ENCODE measurements at places on chromosomes 7 and 10. TPM values are rescaled to one million over a fixed set of nuclear protein-coding genes. Genes with fewer than 3 reads are reported as not detected.

DNA sequence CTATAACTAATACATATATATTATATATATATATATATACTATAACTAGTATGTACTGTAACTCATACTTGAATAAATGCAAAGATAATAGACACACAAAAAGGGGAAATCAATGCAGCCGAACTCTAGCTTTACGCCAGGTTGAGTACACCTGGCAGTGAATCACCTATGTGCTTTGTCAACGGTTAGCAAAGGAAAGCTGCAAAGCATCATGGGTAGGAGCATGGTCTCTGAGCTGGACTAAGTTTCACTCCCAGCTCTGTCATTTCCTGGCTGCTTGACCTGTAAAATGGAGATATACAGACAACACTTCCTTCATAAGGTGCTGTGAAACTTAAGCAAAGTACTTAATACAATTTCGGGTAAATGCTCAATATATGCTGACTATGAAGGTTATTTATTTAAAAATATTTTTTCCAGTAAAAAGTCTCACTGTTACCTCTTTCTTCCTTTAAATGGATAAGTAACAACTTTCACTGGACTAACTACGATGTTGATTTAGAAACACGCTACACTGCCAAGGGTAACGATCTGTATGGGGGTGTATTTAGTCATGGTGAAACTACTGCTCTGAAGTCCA lies 61.7 kb upstream of the ITGA8 start:
- no peak for DNase-seq

DNA sequence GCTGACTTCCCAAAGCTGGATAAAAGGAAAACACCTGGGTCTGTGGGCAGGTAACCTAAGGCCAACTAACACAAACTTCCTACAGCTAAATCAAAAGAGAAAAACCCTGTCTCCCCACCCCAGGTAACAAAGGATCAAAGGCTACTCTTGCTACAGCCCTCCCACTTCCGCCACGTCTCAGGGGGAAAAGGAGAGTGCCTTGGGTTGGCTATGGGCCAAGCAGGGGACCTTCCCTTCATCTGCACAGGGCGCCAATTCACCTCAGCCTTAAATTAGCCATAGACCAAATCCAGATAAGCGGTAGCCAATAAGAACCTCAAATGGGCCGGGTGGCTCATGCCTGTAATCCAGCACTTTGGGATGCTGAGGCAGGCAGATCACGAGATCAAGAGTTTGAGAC lies 69.1 kb upstream of the LANCL2 start:
- no peak for DNase-seq

GRCh38 chr10:35598379-35598778 lies 6.8 kb upstream of the GJD4 start:
- no peak for DNase-seq

- DNase-seq, result peak; percentile 37
Measured at GRCh38 chr7:1664711-1665548, 5.1 kb upstream of the ELFN1 start.

DNA sequence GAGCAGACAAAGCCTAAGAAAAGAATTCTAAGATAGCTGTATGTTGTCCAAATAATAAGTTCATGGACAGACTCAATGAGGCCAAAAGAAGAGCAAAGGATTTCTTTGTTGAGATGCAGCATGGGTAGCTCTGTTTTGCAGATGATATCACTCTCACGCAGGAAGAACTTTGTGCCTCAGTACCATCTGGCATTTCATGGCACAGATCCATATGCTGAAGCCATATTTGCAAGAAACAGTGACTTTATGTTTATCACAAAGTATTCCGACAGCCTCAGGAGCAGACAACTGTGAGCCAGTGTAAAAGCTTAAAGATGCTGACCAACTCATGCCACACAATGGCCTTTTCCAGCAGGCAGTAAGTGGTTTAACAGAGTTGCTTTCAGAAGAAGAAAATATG lies 45.5 kb upstream of the RNF148 start:
- DNase-seq, result peak; percentile 24

The NUTM2E gene
- not detected for total RNA-seq

The SUN3 gene
- not detected for total RNA-seq

- DNase-seq, result no peak
Measured at GRCh38 chr10:50592961-50593418, 30.8 kb downstream of the SGMS1 start.

- DNase-seq, result peak; percentile 27
Measured at GRCh38 chr7:73852500-73852899, 8.5 kb upstream of the TMEM270 start.

The SPAM1 gene
- total RNA-seq, result not detected

GRCh38 chr7:91620827-91621226 lies 259.7 kb downstream of the MTERF1 start:
- no peak for DNase-seq

GRCh38 chr7:95011146-95011928 lies 103.9 kb downstream of the PPP1R9A start:
- DNase-seq, result peak; percentile 38

The ASZ1 gene
- not detected for total RNA-seq

- DNase-seq, result no peak
Measured at GRCh38 chr10:97778452-97779302, 6.9 kb upstream of the SFRP5 start.

GRCh38 chr7:120941064-120941463 lies 9.5 kb upstream of the ING3 start:
- DNase-seq, result peak; percentile 15
